ENCODE measurements at places on chromosomes 2 and 18.

GRCh38 chr2:237383991-237384671 lies 29.8 kb downstream of the COL6A3 start:
- no peak for DNase-seq

DNA sequence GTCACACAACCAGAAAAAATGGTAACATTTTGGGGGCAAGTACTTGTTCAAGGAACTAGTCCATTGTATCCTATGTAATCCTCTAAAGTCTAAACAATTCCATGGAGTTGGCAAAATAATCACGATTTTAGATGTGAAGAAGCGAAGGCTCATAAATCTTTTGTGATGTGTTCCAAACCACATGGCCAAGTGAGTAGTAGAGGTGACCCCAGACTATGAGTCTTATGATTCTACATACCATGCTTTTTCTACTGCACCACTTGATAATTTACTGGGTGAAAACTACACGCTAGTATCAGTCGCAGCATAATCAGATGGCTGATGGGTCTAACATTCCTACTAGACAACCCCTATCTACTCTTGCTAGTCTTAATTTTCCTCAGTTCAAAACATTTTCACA lies 371.4 kb downstream of the OSR1 start:
- DNase-seq, result no peak

- DNase-seq, result no peak
Observed at GRCh38 chr2:45607701-45608100, 3.4 kb downstream of the SRBD1 start.

DNA sequence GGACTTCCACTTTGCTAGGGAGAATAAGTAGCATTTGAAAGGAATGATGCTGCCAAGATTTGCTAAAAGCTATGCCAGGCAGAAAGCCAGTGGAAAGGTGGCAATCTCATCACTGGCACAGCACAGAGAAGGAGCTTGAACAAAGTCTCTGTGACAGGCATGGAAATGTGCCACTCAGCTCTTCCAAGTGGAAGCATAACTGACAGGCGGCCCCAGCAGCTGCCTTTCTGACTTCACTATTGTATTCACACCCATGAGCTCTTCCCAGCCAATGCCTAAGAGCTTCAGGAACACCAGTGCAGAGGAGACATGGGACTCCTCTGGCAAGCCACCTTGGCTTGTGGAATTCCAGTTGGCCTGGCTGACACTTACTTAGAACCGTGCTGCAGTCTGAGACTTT lies 134.6 kb upstream of the REG3G start:
- no peak for DNase-seq

DNA sequence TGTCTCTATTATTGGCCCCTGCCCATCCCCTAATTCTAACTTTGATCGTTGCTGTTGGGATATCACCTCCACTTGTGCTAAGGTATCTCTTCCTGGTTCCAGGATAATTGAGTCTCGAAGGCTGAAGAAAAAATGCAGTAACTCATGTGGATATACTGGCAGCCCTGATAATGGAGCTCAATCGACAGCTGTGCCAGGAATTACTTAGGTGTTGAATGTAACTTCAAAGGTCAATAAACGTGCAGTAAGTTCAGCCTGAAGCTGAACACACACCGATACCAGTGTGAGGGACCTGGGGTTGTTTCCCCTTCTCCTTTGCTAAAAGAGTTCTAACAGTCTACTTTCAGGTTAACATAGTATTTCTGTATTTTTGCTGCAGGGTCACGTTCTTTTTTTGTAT lies 11.9 kb upstream of the REG3G start:
- DNase-seq, result no peak

DNA sequence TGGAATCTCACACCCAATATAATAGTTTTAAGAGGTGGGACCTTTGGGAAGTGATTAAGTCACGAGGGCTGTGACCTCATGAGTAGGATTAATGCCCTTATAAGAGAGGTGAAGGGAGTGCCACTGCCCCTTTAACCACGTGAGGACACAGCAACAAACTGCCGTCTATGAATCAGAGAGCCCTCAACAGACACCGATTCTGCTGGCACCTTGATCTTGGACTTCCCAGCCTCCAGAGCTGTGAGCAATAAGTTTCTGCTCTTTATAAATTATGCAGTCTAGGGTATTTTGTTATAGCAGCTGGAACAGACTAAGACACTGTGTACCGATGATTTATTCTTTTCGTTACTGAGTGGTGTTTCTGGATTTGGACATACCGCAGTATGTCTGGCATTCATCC lies 56.2 kb downstream of the RRM2 start:
- DNase-seq, result no peak

- DNase-seq, result peak; percentile 51
Observed at GRCh38 chr2:235021752-235022151, 69.9 kb downstream of the SH3BP4 start.

GRCh38 chr18:63113899-63114565 lies 205.5 kb downstream of the BCL2 start:
- no peak for DNase-seq

All from HS-27A (cell line).